CD4-positive, CD25-positive, alpha-beta regulatory T cell (primary cell): ENCODE measurements at places on chromosomes 3 and 15. TPM values are rescaled to one million over a fixed set of nuclear protein-coding genes. Genes with fewer than 3 reads are reported as not detected.

DNA sequence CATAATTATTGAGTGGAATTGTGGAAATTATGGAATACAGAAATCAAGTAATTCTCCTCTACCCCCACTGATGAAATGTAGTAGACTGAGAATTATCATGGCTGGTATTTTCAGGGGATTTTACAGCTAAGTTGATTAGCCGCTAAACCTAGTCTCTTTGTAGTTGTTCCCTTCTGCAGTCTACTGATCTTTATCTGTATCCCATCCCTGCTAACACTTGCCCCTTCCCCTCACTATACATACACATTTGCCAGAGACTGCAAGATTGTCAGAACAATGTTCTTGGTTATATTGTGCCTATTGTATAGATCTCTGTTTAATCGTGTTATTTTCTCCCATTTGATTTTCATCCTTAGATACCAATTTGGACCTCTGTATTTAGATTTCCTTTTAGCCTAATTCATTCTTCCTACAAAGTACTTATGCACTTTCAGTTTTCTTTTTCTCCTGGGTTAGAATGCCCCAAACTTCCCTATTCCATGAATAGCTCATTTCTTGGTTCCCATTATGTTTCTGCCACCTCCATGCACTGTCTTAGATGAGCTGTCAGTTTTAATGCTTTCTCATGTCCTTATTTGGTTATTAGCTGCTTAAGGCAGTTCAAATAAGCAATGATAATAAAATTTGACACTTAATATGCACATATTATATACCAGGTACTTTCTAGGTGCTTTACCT lies 86.9 kb downstream of the CDIN1 start:
- DNase-seq, result no peak

- DNase-seq, result peak; percentile 43
These were observed 69.5 kb upstream of the EPHB3 start for GRCh38 chr3:184491867-184492615.

DNA sequence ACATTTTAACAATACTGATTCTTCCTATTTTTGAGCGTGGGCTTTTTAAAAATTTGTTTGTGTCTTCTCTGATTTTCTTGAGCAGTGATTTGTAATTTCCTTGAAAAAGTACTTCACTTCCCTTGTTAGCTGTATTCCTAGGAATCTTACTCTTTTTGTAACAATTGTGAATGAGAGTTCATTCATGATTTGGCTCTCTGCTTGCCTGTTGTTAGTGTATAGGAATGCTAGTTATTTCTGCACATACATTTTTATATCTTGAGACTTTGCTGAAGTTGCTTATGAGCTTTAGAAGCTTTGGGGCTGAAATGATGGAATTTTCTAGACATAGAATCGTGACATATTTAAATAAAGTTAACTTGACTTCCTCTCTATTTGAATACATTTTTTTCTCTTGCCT lies 582.8 kb upstream of the BCHE start:
- DNase-seq, result no peak

DNA sequence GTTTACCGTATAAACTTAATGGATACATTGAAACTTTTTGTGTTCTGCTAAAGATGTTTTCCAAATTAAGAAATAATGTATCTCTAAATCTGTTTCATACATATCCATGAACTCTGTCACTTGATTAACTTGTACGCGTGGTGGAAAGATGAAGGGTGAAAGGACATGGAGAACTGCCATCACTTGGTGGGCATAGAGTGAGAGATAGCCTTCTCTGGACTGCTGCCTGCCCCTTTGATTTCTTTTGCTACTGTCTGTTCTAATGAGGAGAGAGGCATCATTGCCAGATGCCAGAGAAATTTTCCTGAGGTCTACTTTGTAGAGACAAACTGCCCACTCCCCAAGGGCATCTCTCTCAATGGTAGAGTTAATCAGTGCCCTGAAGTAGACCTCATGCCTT lies 120.5 kb downstream of the SLMAP start:
- DNase-seq, result no peak

GRCh38 chr3:28682121-28682520 lies 333.5 kb upstream of the AZI2 start:
- no peak for DNase-seq

DNA sequence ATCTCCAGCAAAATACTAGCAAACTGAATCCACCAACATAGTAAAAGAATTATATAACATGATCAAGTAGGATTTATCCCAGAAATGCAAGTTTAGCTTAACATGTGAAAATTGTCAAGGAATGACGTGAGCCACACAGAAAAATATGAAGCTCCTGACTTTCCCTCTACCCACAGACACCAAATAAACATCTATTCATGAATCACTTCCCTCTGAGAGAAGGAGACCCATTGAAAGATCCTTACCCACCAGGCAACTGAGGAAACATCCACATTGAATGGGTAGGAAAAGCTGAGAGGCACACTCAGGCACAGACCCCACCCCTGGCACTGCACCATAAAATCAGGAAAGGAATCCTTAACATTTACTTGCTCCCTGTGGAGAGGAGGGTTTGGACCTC lies 102.2 kb upstream of the MANF start:
- no peak for DNase-seq

DNA sequence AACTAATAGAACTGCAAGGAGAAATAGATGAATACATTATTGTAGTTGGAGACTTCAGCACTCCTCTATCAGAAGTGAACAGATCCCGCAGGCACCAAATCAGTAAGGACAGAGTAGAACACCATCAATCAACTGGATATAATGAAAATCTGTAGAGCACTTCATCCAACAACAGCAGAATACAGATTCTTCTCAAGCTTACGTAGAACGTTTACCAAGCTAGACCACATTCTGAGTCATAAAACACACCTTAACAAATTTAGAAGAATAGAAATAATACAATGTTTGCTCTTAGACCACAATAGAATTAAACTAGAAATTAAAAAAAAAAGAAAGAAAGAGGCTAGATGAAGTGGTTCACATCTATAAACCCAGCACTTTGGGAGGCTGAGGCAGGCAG lies 70.7 kb upstream of the NEDD4 start:
- no peak for DNase-seq

GRCh38 chr3:55854494-55854893 lies 367.4 kb upstream of the WNT5A start:
- DNase-seq, result no peak

DNA sequence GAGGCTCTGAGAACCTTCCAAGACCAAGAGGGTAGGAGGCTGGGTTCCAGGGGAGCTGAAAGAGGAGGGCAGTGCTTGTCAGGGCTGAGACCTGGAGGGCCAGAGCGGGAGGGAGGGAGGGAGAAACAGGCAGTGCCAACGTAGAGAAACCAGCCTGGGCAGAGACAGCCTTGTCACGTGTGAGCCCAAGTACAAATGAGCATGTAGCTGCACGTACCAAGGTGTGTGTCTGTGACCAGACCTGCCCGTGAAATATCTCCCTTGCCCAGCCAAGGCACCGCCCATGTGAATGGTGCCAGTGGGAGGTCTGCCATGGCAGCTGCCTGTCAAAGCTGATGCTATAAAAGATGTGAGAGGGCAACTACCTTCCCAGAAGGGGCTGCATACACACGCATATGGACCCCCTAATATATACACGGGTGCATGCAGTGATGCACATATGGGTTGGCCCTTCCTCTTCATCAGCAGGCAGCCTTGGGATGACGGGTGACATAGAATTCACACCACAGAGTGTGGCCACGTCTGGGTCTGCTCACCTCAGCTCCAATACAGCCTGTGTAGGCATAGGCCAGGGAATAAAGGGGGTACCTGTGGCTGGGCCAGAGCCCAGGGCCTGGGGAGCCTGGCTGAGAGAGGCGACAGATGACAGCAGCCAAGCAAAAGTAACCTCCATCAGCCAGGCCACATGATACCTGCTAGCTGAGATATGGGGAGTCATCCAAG lies 7.8 kb upstream of the CTDSPL start:
- DNase-seq, result no peak

DNA sequence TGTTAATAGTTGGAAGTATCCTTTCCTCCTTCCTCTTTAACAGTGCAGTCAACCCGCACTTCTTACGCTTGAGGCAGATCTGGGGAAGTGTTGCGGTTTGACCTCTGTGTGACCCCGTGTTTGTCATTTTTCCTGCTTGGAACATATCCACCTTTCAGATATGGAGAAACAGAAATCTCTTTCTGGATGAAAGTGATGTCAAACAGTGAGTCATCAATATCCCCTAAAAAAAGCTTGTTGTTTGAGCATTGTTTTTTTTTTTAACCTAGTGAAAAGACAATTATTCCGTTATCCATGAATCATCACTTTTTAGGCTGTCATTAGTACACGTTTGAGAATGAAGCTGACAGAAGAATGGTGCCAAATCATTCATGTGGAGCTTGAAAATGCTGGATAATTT lies 293.7 kb downstream of the ARPP21 start:
- DNase-seq, result no peak

GRCh38 chr15:65195548-65195923 lies 10.4 kb upstream of the CLPX start:
- no peak for DNase-seq

DNA sequence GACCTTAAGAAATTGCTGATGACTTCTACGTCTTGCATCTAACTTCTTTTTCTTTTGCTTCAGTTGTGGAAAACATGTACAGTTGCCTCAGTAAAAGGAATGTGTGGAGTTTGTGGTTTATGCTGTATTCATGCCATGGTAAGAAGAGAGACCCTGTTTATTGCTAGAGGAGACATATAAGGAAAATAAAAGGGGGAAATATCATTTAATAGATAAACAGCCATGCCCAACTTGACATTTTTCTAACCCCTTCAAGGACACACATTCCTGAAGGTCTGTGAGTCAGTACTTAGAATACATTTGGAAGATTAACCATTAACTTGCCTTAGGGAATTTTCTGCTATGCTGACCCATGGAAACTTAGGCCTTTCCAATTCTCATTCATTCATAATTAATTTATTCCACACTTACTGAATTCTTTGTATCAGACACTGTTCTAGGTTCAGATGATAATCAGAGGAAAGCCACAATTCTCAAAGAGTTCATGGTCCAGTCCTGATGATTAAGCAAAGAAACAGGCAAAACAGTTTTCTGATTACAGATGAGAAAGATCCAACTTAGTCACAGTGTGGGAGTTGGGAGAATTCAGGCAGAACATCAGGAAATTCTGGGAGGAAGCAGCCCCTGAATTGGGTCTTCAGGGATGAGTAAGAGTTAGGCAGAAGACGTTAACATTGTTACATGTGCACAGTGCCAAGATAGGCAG lies 329.8 kb upstream of the RASGRP1 start:
- DNase-seq, result no peak

DNA sequence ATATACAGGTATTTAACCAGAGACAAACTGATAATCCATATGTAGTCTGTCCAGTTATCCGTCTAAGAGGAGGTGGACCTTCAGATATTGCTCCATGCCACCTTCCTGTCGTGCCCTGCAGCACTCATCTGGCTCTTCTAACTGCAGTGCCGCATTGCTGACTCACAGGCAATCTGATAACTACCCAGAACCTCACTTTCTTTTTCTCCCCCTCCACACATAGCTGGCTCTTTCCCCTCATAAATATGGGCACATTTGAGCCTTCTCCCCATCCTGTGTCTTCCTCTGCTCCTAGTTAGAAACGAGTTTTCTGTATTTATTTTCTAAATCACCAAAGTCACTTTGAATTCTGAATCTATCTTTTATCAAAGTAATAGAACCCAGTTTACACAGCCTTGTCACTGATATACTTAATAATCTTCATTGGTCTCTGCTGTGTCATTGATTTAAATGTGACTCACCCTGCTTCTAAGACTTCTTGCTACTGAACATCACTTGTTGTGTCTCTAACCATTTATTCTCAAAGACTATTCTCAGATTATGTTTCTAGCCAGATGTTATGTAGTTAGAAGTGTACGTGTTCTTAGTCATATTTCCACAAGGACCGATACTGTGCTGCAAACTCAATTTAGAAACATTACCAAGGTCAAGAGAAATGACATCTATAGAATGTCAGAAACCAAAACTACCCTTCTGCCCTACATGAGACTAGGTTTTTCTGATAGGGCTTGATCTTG lies 17.4 kb upstream of the KCNMB2 start:
- DNase-seq, result no peak

DNA sequence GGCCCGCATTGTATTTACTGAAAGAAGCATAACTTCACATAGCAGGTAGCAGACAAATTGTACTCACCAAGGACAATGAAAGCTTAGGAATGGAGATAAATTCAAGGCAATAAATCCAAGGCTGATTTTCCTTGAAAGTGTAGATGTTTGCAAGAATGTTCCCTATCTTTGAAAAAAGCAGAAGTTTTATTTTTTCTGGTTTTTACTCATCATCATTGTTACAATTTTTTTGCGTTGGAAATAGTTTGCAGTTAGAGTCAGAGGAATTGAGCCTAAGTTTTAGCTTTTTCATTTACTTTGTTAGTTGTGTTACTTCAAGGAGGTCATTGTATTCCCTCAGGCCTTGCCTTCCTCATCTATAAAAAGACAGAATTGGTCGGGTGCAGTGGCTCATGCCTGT lies 213.9 kb upstream of the TBL1XR1 start:
- DNase-seq, result no peak

DNA sequence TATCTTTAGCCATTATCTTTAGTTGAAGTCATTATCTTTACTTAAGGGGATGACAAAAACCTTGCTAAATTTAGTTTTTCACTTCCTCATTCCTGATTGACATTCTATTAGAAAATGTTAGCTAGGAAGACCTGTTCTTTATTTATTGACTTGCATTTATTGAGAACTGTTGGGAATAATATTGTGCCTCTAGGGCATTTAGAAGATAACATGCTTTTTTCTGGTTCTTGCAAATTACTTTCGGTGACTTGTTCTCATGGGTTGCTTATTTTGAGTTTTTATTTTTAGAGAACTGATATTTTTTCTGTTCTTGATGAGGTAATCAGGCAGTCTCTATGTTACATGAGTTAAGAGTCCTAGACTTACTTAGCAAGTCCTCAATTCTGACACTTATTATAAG lies 48.3 kb upstream of the CTDSPL start:
- DNase-seq, result no peak

DNA sequence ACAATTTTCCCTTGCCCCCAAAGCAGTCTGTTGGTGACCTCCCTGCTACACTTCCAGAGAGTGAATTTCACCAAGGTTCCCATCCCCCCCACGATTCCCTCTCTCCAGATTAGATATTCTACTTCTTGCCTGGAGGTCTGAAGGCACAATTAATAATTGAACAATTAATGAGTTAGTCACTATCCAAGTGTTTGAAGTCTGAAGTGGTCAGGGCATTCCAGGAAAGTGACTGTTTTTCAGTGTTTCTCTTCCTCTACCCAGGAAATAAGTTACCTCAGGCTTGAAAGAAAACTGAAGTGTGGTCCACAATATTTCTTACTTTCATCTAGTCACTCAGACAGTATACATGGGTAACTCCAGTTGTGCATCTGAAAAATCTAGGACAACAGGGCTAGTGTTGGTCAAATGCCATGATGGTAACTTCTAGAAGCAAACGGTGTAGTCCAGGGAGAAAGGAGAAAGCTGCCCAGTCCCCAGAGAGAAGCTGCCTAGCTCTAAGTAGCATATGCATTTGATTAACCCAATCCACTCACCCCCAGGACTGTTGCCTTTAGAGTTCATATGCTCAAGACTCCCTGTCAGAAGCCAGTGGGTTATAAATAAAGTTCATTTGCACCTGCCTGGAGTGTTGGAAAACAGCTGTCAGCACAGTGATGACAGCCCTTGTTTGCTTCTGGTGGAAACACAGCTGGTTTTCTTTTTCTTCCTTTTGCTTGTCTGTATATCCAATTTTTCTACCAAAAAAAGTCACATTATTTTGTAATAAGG lies 2.3 kb upstream of the TM4SF4 start:
- no peak for DNase-seq

The MAP6D1 gene
- 1.9 TPM for total RNA-seq

The CLDN11 gene
- total RNA-seq, result not detected

The AHSG gene
- not detected for total RNA-seq

The SLC22A14 gene
- total RNA-seq, result not detected

The TUSC7 gene
- total RNA-seq, result not detected

The RETNLB gene
- not detected for total RNA-seq

The MAN2A2 gene
- total RNA-seq, result 120 TPM

The TRANK1 gene
- 139 TPM for total RNA-seq

The SYNPR gene
- not detected for total RNA-seq

The CAND2 gene
- 0.72 TPM for total RNA-seq
